Right renal pelvis (tissue), 4 donors: ENCODE measurements at places on chromosomes 5 and 9.

DNA sequence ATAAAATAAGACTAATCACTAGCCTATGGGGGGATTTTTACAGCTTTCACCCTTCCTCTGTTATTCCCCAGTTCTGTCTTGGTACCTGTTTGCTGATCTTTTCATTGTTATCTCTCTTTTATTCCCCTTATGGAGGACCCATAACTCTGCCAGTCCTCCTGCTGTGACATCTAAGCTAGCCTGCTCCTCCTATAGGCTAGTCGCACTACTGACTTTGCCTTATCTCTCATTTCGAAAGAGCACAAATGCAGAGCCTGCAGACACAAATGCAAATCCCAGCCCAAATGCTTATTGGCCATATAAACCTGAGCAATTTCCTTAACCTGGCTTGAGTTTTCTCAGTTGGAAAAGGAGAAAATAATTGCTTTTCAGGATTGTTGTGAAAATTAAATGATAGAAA is 59.1 kb upstream of the CAMK4 start:
- DNase-seq, result no peak

DNA sequence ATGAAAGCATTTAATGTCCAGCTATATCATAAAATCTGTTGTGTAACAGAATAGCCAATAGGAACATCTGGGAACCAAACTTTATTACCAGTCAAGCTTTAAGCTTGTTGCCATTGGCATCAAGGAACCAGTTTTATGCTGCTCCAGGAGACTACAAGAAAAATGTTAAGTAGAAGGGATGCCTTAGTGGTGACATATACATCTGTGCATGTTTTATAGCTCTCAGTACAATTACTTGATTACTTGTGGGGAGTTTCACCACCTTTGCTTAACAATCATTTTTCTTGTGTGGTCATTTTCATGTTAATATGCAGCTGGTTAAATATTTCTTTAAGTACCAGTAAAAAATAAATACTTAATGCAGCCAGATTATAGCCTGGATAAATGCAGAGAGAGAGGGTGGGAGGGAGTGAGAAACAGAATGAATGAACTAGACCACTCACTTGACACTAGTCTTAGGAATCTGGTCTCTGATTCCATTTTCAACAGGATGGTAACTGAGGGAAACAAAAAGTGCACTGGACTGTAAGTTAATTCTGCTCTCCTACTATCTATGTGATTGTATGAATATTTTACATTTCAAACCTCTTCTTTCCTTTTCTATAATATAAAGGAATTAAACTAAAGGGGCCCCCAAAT is 35.7 kb upstream of the LURAP1L start:
- no peak for DNase-seq

GRCh38 chr5:132220491-132220890 is 7.2 kb downstream of the P4HA2 start:
- no peak for DNase-seq

DNA sequence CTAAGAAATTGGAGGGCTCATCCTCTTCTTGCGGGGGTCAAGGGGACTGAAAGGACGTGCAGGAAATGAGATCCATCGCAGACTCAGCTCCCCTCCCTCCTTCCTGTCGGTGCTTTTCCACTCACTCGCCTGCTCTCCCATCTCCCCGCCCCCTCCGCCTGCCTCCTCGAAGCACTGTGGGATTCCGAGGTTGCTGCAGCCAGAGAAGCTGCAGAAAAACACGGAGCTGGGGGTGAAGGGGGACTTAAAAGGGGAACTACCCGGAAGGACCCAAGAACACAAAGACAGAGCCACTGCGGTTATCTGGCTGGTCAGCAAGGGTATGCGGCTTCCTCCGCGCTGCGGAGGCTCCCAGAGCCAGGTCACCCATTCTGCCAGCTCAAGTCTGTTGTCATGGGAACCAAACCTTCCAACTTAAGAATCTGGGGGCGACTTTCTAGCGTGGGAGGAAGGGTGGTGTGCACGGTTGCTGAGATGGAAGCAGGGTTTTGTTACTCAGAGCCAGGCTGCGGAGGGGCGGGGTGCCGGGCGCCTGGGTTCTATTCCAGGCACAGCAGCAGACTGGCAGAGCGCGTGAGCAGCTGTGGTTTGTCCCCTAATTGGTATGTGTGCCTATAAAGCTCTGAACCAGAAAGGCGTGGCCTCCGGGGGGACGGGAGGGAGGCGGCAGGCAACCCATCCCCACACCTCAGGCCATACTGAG is 24.9 kb downstream of the PCDHGC5 start:
- DNase-seq, result no peak

GRCh38 chr9:97412626-97413385 is 910 bp downstream of the TDRD7 start:
- no peak for DNase-seq

DNA sequence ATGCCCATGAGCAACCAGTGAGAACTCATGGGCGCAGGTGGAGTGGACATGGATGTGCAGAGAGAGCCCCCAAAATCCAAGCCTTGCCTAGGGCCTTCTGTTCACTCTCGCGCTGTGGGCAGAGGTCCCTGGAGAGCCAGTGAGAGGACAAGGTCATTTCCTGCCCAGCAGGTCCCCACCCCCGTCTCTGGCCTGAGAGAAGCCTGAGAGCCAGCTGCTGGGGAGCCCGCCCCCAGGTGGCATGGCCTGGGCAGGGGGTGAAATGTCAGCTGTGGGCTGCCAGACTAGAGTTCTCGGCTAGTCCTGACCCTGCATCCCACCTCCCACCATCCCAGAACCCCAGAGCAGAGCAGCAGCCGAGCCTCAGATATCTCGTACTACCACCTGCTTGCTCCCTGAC is 85.3 kb downstream of the BARX1 start:
- DNase-seq, result no peak
